Effector memory CD8-positive, alpha-beta T cell (primary cell): ENCODE measurements at places on chromosomes 6 and 20.

DNA sequence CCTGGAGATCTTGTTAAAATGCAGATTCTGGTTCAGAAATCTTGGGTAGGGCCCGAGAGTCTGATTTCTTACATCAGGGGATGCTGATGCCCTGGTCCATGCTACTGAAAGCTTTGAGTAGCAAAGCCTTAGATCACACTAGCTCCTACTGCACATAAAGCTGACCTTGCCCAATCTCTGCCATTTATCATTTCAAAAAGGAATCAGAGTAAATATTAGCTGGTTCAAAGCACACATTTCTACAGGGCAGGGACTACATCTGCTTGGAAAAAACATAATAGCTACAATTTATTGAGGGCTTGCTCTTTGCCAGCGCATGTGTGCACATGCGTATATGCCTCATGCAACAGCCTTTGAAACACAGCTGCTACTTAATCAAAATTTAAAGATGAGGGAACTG lies 440.4 kb upstream of the ARID1B start:
- DNase-seq = no peak

DNA sequence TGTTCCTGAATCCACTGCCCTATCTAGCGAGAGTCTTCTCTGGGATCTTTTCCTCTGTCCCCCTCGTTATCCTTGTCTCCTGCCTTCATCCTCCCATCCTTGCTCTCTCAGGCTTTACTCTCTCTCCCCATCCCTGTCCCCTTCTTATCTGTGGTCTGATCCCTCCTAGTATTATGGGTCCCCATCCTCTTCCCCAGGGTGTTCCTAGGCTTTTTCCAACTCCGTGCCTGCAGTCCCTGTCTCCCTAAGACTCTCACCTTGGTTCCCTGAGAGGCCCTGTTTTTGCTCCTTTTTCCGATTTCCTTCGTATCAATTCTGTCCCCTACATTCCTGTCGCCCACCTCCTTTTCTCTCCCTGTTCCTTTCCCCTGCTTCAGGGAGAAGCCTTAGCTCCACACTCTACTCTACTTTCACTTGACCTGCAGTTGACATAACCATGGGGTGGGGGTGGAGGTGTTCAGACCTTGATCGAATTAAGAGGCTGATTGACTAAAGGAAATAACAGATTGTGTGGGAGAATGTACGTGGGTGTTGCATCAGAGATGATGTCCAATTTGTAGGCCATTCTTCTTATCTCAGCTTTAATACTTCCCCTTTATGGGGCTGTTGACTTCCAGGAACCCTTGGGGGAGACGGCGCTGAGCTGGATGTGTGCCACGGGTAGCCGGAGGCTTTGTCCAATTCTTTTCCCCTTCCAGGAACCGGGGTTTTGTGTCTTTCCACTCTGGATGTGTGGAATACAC lies 905 bp downstream of the PPARD start:
- no peak for DNase-seq

- no peak for DNase-seq
Measured at GRCh38 chr20:54110457-54110856, 40.1 kb upstream of the BCAS1 start.

- DNase-seq = no peak
Measured at GRCh38 chr20:60104993-60105803, 147.0 kb downstream of the CDH26 start.

DNA sequence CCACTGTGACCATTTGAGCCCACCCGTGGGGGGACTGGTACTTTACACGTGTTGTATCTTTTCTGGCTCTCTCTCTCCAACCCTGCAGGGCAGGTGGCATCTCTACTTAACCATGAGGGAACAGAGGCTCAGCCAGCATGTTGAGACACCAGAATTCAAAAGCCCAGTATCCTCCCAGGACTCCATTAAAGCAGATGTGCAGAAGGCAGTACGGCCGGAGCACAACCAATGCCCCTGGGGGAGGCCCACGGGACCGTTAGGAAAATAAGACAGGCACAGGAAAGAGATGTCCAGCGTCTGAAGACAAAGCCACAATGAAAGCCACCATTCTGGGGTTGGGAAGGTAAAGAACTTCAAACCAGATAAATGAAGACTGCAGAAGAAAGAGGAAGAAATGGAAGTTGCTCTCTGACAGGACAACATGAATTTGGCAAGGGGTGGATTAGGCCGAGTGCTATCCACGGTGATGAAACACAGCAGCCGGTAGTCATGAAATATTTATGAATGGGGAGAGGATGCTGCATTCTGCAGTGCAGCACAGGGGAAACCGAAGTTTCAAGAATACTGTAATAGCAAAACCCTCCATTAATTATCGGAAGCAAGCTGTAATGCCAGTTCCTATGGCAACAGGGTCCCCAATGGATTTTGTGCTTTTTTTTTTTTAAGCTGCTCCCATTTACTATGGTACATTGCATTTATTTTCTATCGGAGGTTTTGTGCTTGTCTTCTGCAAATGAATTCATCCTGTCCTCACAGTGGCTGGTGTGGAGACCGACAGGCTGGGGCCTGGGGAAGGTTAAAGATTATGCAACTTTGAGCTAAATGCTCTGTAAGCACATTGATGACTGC lies 179.4 kb downstream of the NRN1 start:
- DNase-seq = no peak

DNA sequence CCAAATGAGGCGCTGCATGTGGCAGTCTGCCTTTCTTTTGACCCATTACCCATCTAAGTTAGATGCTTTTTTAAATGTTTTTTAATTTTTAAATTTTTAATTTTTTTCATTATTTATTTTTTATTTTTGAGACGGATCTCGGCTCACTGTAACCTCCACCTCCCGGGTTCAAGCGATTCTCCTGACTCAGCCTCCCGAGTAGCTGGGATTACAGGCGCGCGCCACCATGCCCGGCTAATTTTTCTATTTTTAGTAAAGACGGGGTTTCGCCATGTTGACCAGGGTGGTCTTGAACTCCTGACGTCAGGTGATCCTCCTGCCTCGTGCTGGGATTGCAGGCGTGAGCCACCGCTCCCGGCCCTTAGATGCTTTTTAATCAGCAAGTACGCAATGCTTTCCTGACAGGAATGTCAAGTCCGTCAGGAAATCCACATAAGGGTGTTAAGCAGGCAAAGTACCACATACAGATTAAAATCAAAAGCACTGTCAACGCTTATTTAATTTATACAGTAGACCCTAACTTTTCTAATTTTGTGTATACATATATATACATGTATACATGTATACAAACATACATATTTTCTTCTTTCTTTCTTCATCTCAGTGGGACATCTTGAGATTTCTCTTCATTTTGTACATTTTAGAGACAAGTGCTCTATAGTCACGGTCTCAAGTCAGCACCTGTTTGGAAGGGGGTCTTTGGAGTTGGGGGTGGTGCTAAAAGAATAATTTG lies 995 bp upstream of the GSTA4 start:
- DNase-seq = peak; percentile 21

DNA sequence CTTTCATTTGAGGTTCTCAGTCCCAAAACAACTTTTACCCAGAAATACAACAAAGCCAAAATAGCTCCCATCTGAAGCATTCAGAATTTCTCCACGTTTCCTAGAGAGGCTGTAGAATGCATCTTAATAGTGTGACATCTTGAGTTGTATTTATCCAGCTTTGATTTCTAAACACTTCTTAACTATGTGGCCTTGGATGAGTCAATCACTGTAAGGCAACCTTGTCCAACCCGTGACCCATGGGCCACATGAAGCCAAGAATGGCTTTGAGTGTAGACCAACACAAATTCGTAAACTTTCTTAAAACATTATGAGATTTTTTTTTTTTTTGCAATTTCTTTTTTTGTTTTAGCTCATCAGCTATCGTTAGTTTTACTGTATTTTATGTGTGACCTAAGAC lies 108.1 kb downstream of the RALGAPA2 start:
- DNase-seq = no peak

DNA sequence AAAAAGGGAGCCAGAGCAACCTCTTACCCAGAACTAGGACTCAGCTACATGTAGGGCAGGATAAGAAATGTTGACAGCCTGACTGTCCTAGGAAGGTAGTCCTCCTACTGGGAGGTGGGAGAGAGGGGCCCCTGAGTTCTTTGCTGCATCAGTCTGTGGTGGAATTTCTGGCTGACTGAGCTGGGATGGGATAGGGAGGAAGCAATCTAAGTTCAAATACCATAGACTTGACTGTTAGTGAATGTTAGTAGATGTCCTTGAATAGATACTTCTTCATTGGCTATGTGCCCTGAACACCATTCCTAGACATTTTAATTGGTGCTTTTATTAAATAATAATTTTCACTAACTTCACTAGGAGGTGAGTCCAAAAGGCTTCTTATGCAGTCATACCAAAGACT lies 1343.6 kb upstream of the CITED2 start:
- no peak for DNase-seq

DNA sequence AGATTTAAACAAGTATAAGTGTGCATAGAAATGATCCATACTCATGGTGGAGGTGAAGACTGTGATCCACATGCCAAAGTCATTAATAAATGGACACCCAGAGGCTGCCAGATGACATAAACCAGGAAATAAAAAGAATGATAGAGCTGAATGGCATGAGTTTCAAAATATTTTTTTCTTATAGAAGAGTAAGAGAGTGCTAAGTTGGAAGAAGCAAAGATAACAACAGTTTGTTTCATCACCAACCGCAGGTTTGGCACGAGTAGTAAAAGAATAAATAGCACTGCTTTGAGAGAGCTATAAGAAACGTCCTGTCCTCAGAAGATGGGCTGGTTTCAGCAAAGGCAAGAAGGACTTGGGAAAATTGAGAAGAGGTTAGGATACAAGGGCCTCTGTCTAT lies 246.9 kb downstream of the UBE3D start:
- DNase-seq = no peak
